HCEC 1CT (cell line): ENCODE measurements at places on chromosomes 5 and 9.

DNA sequence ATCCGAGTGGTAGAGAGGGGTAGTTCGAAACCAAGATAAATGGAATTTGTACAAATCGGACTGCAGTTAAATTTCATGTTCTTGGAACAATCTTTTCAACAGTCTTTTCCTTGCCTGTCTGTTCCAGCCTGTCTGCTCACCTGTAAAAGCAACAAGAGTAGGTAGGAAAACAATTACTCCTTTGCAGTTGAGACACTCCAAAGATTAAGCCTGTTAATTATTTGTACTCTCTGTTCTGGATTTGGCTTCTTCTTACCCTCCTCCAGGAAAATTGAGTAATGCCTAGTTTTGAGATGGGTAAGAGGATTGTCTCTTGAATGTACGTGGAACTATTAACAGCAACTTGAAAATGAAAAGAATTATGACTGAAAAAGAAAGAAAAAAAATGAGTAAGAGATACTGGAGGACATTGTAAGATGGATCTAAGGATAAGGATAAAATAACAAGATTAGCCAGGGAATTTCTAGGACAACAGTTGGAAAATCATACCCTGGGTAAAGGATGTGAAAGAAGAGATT lies 24.3 kb downstream of the SPAAR start:
- DNase-seq: no peak

DNA sequence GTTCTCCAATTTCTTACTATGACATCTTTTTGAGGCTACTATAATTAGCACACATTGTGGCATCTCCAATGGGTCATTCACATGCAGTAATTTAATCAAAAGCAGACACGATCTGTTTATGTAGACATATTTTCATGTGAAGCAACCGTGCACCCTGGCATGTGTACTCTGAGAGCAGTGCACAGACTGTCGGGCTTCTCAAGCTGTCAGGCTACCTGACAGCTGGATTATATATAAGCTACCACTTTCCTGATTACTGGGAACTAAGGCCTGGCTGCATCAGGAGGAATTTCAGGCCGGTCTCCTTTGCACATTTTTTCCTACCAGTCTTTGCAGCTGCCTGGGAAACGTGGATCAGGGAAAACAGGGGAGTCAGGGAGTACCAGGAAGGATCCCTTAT lies 197.5 kb downstream of the MAPKAP1 start:
- DNase-seq: peak; percentile 81

- no peak for DNase-seq
Observed at GRCh38 chr5:140106101-140106500, 7.8 kb upstream of the PURA start.

DNA sequence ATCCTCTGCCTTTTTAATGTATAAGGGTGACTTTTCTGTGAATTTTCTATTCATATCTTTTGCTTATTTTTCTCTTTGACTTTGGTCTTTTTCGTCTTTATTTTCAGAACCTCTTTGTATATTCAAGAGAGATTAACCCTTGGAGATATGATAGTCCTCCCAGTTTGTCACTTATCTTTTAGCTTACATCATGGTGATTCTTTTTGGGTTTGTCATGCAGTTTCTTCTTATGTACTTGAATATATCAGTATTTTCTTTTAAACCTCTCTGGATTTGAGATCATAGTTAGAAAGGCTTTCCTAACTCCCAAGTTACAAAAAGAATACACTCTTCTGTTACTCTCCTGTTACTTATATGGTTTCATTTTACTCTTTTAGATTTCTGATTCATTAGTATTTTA lies 27.5 kb upstream of the GPR21 start:
- DNase-seq: no peak

DNA sequence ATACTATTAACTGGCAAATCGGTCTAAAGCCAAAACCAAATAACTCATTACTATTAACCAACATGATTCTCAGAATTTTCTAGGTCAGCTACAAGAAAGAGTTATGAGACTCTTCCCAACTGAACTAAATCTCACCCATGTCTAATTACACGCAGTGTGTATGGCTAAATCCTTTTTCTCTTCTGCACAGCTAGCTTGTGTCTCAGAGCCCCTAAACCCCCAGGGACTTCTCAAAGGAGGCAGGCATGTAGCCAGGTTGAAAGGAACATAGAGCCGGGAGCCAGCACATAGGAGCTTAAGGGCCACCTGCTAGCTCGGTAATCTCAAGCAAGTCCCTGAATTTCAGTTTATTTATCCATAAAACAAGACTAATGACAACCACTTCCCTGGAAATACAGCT lies 2.2 kb upstream of the GZMK start:
- DNase-seq: no peak
